Left lung (tissue), 14 donors: ENCODE measurements at places on chromosomes 5 and 9. TPM values are rescaled to one million over a fixed set of nuclear protein-coding genes. Genes with fewer than 3 reads are reported as not detected.

ZFP2 gene
- total RNA-seq, result 1.2 TPM

DNA sequence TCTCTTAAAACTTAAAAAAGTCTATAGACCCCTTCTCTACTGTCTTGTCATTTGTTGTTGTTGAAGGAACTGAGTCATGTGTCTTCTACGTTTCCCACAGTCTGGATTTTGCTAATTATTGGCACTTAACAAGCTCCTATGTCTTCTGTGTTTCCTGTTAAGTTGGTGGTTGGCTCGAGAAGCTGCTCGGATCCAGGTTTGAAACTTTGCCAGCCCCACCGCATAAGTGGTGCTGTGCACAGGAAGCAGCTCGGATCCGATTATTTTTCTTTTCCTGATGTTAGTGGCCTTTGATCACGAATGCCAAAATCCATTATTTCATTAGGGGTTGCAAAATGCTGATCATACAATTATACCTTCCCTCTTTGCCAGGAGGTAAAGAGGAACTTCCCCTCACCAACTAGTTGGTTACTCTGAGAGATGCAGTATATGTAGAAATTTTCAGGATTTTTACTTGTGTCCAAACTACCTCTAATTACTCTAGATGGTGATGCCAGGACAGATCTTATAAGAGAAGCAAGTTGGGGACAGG is 186.5 kb downstream of the NSG2 start:
- H3K36me3 ChIP-seq, result no peaks in the 10 kb centered on the region
- H3K4me1 ChIP-seq, result no peaks in the 10 kb centered on the region
- peak; percentile 19 for DNase-seq
- no peak overlapping the region for H3K27ac ChIP-seq

DNA sequence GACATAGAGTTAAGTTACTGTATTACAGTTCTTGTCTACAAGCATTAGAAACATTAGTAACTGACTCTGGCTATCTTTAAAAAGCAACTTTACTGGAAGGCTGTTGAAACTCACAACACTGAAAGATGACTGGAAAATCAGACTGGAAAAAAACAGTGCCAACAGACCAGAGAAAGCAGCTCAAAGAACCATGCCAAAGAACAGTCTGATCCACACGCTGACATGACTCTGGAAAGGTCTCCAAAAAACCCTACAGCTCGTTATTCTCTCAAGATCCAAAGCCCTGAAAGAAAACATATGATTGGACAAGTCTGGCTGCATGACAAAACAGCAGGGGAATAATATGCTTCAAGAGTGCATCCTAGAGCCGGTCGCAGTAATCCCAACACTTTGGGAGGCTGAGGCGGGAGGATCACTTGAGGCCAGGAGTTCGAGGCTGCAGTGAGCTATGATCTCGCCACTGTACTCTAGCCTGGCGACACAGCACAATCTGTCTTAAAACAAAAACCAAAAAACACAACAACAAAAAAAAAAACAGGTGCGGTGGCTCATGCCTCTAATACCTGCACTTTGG is 5.6 kb downstream of the GOLPH3 start:
- H3K27ac ChIP-seq, result no peak overlapping the region
- H3K36me3 ChIP-seq, result no peaks in the 10 kb centered on the region
- no peak overlapping the region for H3K4me3 ChIP-seq
- peaks cover 74% of the 10 kb centered on the region for H3K4me1 ChIP-seq

- H3K27me3 ChIP-seq, result no peaks in the 10 kb centered on the region
- H3K4me1 ChIP-seq, result no peaks in the 10 kb centered on the region
- H3K27ac ChIP-seq, result no peak overlapping the region
Measured at GRCh38 chr9:3648722-3649246, 123.0 kb upstream of the RFX3 start.

DNA sequence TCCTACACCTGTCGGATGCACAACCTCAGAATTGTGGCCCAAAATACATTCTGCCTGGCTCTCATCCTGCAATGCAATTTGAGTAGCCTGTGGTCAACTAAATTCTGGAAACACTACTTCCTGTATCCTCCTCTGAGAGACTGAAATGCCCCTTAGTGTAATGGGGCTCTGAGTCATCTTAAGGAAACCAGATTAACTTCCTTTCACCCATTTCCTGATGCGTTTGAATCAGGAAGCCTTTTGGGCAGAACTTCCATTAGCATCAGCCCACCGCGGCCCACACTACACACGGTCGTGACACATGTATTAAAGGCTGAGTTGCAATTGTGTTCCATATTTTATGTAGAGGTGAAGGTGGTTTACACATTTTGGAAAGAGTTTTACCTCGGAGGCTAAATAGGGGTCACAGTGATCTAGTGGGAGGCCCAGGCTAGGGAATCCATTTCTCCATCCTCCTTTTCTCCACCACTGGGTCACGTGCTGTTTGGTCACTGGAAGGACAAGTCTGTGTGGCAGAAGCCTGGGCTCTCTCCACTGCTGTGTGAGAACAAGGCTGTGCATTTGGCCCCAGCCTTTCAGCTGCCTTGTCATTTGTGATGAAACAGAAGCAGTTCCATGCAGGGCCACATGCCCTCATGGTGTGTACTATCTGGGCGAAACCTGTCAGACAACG is 55.9 kb downstream of the DAP start:
- no peaks in the 10 kb centered on the region for H3K27me3 ChIP-seq
- peaks cover 4% of the 10 kb centered on the region for H3K36me3 ChIP-seq
- no peak for DNase-seq
- no peak overlapping the region for H3K4me3 ChIP-seq
- H3K27ac ChIP-seq, result peak overlapping the region; percentile 60

DNA sequence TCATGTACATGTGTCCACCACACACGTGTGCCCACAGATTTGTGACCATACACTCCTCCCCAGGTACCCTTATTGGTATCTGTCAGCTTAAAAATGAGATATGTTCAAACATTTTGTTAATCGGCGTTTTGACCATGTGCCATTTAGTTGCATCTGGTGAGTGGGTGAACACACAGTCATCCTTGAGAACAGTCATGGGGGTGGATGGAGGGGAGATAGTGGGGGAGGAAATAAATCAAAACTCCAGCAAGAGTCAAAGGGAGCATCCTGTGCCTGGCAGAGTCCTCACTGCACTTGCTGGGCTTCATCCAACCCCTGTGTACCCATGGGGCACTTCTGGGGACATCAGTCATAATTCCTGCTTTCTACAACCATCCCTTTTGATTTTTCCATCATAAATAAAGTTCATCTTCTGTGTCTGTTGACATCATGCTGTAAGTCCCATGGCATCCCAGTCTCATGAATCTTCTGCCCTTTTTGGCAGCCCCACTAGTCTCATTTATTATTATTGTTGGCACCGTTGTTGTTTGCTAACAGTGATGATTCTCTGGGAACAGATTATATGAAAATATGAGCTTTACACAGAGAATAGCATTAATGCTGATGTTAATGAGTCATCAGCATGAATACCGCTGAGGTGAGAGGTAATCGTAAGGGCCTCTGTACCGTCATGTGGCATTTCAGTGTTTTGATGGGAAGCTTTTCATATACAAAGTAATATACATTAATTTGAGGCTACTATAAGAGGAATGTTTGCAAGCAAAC is 24.4 kb upstream of the CLK4 start:
- no peak overlapping the region for H3K27ac ChIP-seq
- DNase-seq, result no peak
- H3K27me3 ChIP-seq, result no peaks in the 10 kb centered on the region

- H3K4me1 ChIP-seq, result no peaks in the 10 kb centered on the region
- H3K27ac ChIP-seq, result no peak overlapping the region
- no peaks in the 10 kb centered on the region for H3K27me3 ChIP-seq
- no peak overlapping the region for H3K4me3 ChIP-seq
Measured at GRCh38 chr9:116030517-116030916, 123.1 kb upstream of the PAPPA start.

DNA sequence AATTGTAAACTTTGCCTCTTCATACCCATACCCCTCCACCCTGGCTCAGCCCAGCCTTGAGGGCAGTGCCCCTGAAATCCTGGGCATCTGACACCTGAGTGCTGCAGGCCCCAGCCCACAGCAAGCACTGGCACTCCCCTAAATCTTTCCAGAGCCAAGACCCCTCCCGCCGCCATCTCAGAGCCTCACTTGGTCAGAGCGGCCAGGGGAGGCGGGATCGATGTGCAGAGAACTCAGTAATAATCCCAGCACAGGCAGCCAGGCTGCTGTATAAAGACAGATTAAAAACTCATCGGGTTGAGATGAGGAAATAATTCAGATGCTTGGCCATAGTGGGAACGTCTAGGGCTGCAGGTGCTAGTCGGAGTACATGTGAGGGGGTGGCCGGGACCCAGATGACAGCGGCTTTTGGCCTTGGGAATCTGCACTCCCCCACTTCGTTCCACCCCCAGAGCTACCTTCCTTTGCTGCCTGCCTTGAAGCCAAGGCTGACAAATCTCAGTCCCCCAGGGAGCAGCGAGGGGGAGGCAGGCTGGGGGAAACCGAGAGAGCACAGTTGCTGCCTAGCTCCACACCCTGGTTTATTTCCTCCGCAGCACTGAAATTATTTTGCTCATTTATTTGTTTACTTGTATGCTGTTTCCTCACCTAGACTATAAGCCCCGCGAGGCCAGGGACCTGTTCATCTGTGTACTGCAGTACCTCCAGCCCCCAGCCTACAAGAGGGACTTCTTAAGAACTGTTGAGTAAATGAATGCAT is 19.5 kb upstream of the ARAP3 start:
- no peak for DNase-seq
- H3K4me1 ChIP-seq, result peaks cover 7% of the 10 kb centered on the region
- H3K4me3 ChIP-seq, result no peak overlapping the region

DNA sequence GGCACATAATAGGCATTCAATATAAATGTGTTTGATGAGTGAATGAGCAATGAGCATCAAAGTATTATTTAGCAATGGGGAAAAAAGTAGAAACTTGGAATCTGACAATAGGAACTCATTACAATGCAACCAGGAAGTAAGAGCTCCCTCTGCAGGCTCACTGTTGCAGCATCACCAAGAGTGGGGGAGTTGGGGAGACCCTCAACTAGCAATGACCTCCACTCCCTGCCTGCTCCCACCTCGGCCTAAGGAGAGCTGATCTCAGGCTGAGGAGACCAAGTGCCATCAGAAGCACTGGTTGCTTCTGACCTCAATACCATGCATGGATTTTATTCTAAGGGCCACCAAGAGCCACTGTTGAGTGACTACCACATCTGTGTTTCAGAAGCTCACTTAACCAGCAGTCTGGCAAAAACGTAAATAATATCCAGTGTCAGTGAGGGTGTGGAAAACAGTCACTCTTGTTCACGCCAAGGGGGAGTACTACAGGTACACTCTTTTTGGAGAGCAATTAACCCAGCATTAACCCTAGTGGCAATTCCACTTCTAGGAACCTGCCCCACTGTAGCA is 8.0 kb downstream of the VDAC1 start:
- H3K4me1 ChIP-seq, result peaks cover 73% of the 10 kb centered on the region
- H3K4me3 ChIP-seq, result no peak overlapping the region
- DNase-seq, result no peak
- H3K27ac ChIP-seq, result no peak overlapping the region
- no peaks in the 10 kb centered on the region for H3K36me3 ChIP-seq

DNA sequence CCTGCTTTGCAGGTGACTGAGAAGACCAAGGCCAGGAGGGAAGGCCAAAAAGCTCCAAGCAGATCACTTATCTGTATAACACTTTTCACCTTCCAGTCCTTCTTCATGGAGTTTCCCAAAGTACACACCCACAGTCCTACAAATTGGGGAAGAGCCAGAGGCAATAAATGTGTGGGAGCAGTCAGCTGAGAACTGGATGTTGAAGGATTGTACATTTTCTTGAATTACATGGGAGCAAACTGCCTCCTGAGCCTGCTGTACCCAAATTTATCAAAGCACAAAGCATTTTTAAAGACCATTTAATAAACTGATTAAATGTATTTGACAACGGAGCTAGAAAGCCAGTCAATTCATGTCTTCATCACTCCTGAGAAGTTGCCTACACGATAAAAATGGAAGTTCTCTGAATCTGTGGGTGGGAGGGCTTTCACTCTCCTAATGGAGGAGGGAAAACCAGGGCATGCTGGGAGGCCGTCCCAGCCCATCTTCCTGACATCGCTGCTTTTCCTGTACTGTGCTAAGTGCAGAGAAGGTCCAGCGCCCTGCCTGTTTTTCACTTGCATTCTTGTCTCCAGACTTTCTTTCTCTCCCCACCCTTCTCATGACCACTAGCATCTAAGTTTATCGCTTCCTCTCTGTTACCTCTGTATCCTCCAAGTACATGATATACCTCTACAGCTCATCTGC is 79.0 kb downstream of the KCNIP1 start:
- DNase-seq, result no peak

DNA sequence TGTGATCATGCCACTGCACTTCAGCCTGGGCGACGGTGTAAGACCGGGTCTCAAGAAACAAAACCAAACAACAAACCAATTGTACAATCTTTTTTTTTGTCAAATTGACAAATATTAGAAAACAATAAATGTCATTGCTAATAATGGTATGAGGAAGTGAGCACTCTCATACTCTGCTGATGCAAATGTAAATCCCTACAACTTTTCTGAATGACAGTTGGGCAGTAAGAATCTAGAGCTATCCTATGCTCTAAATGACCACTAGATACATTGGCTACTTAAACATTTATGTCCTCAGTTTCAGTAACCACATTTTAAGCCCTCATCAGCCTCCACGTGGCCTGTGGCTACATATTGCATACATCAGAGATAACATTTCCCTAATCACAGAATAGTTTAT is 256.2 kb downstream of the FER start:
- no peak for DNase-seq
- no peak overlapping the region for H3K4me3 ChIP-seq
- no peaks in the 10 kb centered on the region for H3K4me1 ChIP-seq

GRCh38 chr5:151233616-151234085 is 9.8 kb upstream of the CCDC69 start:
- no peaks in the 10 kb centered on the region for H3K36me3 ChIP-seq
- DNase-seq, result no peak
- no peaks in the 10 kb centered on the region for H3K4me1 ChIP-seq
- no peak overlapping the region for H3K27ac ChIP-seq

DNA sequence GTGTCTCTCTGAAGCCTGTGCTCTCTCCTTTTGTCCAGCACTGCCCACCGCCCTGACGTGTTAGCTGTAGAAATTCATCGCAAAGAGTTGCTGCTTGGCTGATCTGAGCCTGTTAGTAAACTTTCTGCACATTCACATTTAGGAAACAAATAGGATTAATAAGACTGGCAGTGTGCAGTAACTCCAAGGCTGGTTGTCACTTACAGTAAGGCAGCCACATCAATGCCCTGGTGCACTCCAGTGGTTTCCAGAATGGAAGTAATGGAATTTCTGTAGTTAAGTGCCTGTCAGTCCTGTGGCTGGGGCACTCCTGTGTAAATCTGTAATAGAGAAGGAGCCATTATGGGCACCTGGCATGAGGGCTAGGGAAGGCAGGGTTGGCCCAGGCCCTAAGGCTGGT is 70.6 kb downstream of the DOCK2 start:
- no peak overlapping the region for H3K27ac ChIP-seq
- no peaks in the 10 kb centered on the region for H3K27me3 ChIP-seq
- DNase-seq, result no peak
- no peaks in the 10 kb centered on the region for H3K4me1 ChIP-seq

GRCh38 chr9:113675475-113675941 is 200.6 kb upstream of the ZNF618 start:
- no peaks in the 10 kb centered on the region for H3K27me3 ChIP-seq
- no peaks in the 10 kb centered on the region for H3K4me1 ChIP-seq
- H3K36me3 ChIP-seq, result no peaks in the 10 kb centered on the region
- DNase-seq, result no peak
- no peak overlapping the region for H3K27ac ChIP-seq
